ENCODE measurements at places on chromosomes 7 and 10.

DNA sequence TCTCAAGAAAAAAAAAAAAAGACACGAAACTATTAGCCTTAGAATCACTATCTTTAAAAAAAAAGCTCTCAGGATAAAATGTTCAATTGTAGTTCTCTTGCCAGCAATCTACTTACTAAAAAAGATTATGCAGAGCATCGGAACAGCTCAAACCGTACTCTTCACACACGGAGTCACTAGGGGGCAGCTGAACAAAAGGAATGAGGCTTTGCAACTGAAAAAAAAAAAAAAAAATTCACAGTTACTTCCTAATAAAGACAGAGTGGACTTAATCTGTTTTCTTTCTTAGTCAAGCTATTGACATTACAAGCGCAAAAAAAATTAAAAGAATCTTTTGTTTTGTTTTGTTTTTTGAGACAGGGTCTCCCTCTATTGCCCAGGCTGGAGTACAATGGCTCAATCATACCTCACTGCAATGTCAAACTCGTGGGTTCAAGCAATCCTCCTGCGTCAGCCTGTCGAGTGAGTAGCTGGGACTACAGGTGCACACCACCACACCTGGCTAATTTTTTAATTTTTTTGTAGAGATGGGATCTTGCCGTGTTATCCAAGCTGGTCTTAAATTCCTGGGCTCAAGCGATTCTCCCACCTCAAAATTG lies 11.5 kb downstream of the PMS2 start:
- no peak for DNase-seq

GRCh38 chr7:82284936-82285519 lies 158.5 kb downstream of the CACNA2D1 start:
- no peak for DNase-seq

GRCh38 chr10:23015021-23015707 lies 80.2 kb upstream of the MSRB2 start:
- no peak for DNase-seq

- no peak for DNase-seq
These were observed 1.7 kb upstream of the ST7 start for GRCh38 chr7:116951366-116952292.

DNA sequence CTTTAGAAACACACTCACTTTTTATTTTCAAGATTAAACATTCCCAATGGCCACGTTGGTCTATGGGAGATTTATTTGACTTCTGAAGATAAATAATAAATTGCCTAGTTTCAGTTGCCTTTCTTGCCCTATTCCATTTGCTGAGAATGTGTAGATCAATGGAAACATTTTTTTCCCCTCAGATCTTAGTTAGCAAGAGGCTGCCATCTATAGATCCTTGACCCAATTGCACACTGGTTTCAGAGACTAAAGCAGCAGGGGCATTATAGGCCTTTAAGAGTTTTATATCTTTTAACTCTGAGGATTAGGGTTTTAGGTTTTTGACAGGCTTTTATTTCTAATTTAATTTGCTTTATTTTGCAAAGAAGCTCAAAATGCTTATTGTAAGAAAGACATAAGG lies 163.2 kb upstream of the GPR26 start:
- no peak for DNase-seq

DNA sequence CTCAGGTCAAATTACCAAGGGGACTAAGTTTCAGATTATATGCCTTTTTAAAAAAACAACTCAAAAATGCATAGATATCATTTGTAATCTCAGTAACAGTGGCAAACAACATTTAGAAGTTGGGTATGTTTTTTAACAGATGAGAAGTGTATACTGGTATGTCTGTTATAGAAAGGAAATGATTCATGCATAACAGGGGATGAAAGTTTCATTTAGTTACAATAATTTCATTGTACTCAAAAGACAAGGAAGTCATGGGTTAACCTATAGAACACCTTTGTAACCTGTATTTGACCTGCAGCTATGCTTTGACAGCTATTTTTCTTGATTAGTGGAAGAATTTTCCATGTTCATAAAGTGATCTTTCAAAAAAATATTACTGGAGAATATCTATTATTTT lies 35.4 kb upstream of the FAM133B start:
- no peak for DNase-seq

DNA sequence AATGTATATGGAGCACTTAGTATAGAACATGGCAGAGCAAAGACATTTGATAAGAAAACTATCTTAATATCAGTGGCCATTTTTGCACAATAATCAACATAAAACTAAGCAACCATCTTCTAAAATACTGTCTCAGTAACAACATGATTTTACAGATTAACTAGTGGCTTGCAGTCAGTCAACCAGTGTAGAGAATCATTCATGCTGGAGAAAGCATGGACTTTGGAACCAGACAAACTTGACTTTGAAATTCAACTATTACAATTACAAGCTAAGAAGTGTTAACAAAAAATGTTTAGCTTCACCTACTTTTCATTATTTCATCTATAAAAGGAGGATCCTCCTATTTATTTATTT lies 27.7 kb downstream of the CUBN start:
- DNase-seq = no peak

- no peak for DNase-seq
These were observed 584.9 kb downstream of the TNS3 start for GRCh38 chr7:46996972-46997371.

DNA sequence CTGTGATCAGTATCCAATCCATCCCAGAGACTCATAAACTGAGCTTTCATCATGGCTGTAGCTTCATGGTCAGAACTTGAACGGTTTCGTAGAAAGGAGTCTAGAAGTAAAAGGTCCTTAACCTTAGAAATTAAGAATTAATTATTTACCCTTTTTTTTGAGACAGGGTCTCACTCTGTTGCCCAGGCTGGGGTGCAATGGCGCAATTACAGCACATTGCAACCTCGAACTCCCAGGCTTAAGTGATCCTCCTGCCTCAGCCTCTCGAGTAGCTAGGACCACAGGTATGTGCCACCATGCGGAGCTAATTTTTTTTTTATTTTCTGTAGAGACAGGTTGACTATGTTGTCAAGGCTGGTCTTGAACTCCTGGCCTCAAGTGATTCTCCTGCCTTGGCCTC lies 41.7 kb downstream of the ATAD1 start:
- no peak for DNase-seq

GRCh38 chr7:124667312-124668153 lies 98.1 kb downstream of the GPR37 start:
- no peak for DNase-seq

- no peak for DNase-seq
These were observed 295.3 kb upstream of the KLF6 start for GRCh38 chr10:4080225-4080805.

- no peak for DNase-seq
These were observed 242.7 kb upstream of the SEMA3C start for GRCh38 chr7:81161451-81162075.

DNA sequence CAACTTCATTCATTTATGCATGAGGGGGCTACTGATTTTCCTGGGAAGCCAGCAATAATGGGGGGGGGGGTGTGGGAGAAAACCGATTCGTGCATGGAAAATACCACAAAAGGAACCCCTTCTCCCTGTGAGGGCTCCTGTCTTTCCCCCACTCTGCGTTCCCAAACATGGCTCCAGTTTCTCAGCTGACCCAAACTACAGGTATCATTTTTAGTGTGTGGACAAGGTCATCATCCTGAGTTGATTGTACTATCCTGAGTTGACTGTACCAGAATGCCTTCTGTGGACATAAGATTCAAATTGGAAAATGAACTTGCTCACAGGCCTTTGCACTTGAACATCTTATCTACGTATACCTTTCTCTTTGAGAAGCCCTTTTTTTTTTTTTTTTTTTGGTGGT lies 49.9 kb downstream of the ZRANB1 start:
- DNase-seq = no peak

DNA sequence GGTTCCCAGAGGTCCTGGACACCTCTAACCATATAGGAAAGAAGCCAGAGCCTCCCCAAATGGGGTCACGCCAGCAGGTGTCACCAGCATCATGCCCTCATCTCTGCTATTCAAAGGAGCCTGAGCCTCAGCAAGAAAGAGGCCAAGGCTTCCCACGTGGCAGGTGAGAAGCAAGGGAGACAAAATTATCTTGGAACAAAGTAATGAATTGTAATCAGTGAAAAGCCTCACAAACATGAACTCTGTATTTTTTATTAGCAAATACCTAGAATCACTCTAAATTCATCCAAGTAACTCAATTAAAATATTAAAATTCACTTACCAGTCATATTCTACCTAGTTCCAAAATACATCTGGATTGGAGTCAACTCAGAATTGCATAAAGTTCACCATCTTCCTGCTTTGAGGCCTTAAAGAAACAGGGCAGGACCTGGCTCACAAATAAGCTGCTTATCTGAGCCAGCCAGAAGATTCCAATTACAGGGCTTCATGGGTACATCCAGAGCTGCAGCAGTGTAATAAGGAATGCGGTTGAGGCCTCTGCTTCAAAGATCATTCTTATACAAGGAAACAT lies 68.7 kb downstream of the SGMS1 start:
- DNase-seq = no peak

All from right atrium auricular region (tissue), 2 donors.